ENCODE measurements at places on chromosomes 2 and 18.

- H3K36me3 ChIP-seq: no peaks in the 10 kb centered on the region
- H3K27ac ChIP-seq: no peak overlapping the region
- H3K4me3 ChIP-seq: no peak overlapping the region
- DNase-seq: no peak
Measured at GRCh38 chr2:85428343-85428881, 9.9 kb downstream of the SH2D6 start.

DNA sequence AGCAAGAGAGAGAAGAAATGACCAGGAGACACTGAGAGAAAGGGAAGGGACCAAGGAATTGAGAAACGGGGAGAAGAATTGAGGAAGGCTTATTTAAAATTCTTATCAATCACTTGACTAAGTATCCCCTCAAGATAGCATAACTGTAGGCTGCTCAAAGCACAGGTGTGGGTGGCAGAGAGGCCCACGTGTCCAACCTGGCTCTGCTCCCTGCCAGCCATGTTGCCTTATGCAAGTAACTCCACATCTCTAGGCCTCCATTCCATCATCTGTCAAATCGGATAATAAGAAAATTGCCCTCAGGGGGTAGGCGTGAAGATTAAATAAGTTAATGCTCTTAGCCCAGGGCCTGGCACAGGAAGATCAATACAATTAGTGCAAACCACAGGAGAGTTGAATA is 7.4 kb upstream of the NPAS2 start:
- peaks cover 10% of the 10 kb centered on the region for H3K27me3 ChIP-seq
- peaks cover 4% of the 10 kb centered on the region for H3K36me3 ChIP-seq
- no peak overlapping the region for H3K4me3 ChIP-seq

DNA sequence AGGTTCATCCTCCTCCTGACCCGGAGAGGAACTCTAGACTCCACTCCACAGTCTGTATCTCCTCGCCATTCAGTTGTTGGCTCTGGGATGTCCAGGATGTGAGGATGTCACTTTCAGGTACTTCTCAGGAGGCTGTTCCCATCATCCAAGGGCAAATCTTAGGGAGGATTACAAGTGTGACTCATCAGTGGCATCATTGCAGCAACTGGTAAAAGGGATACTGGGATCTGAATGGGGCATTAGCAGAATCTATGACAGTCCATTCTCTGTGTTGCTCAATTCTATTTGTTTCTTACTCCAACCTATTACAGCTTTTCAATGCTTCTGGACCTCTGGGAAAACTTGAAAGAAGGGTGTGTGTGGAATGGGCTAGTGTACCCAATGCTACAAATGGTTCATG is 81.5 kb upstream of the FN1 start:
- no peaks in the 10 kb centered on the region for H3K36me3 ChIP-seq
- no peaks in the 10 kb centered on the region for H3K4me1 ChIP-seq
- no peak overlapping the region for H3K4me3 ChIP-seq
- DNase-seq: no peak
- no peak overlapping the region for H3K27ac ChIP-seq

DNA sequence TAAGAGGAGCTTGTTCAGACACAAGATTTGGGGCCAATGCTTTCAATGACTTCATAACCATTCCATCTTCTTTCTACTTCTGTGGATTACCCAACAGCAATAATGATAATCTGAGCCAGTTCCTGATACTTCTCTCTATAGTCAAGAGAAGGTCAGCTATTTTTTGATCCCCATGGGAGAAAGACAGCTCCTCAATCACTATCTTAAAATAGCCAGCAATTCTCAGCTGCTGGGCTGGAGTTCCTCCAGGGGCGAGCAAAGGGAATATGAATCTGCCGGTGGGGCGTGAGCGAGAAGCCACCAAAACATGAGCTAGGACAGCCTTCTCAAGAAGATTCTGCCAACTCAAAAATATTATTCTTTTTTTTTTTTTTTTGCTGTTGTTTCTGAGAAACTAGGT is at the start of gene TMEM182:
TSS of gene TMEM182 (plus strand) at position 269 of the 400 bp plus-strand sequence. CDS start 187 bp downstream, outside the sequence.
- H3K4me3 ChIP-seq: no peak within 1 kb of the TSS
- H3K27me3 ChIP-seq: no peaks in the 10 kb centered on the region
- H3K27ac ChIP-seq: no peak within 1 kb of the TSS
- no peak for DNase-seq

DNA sequence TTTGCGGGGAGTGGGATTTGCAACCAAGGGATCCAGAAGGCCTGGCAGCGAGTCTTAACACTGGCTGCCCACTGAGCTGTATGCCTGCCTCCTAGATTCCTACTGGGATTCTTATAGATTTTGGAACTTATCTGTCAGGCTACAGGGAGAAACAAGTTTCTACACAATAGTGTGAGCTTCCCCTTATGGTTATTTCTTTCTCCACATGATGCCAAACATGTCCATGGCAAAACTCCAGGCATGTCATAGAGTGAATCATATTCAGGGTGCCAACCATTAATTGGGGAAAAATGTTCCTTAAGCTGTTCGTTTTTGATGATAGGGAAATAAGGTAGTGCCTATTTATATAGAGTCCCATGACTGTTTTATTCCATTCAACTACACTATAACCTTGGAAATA is 1185.2 kb upstream of the CELF4 start:
- no peak overlapping the region for H3K27ac ChIP-seq
- H3K27me3 ChIP-seq: no peaks in the 10 kb centered on the region
- no peaks in the 10 kb centered on the region for H3K36me3 ChIP-seq
- no peaks in the 10 kb centered on the region for H3K4me1 ChIP-seq
- no peak overlapping the region for H3K4me3 ChIP-seq
- DNase-seq: no peak

GRCh38 chr2:40150266-40150665 is 301.6 kb downstream of the SLC8A1 start:
- no peaks in the 10 kb centered on the region for H3K36me3 ChIP-seq
- H3K4me3 ChIP-seq: no peak overlapping the region
- H3K4me1 ChIP-seq: no peaks in the 10 kb centered on the region
- H3K27me3 ChIP-seq: no peaks in the 10 kb centered on the region
- DNase-seq: no peak

DNA sequence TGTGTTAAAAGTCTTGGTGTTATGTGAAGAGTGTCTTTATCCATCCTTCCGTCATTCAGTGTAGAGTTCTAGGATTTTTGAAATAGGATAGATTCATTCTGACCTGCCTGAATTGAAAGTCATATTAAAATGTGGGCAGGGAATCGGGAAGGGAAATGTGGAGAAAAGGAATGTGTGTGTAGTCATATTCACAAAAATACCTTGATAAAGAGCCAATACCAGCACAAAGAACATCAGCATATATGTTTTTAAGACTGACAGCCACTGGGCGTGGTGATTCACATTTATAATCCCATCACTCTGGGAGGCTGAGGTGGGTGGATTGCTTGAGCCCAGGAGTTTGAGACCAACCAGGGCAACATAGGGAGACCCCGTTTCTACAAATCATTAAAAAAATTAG is 188.1 kb downstream of the CAMKMT start:
- no peak for DNase-seq
- no peak overlapping the region for H3K4me3 ChIP-seq
- H3K27me3 ChIP-seq: no peaks in the 10 kb centered on the region
- H3K27ac ChIP-seq: no peak overlapping the region
- H3K36me3 ChIP-seq: peaks cover 2% of the 10 kb centered on the region

Data from activated CD4-positive, alpha-beta T cell treated with anti-CD3 and anti-CD28 coated beads, Interleukin-2, amount 10 ng/mL, durations not matched to agents 7 days and 5 days (primary cell).